ENCODE measurements at places on chromosomes 16 and 17.

DNA sequence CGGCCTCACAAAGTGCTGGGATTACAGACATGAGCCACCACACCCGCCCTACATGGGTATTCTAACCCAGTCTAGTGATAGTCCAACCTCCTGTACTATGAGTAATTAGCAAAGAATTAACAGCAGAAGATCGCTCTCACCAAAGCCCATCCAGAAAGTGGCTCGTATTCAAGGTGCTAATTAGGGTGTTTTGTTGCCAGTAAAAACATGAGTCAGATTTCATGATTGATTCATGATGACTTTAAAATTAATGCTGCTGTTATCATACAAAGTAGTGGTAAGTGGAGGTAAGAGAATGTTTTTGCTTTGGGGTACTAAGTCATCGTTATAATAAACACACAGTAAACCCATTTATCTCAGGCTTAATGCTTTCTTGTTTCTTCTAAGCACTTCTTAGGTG is 428.8 kb downstream of the WWOX start:
- no peak for DNase-seq

- DNase-seq = peak; percentile 64
These were observed 527 bp downstream of the SIAH1 start for GRCh38 chr16:48384520-48385252.

GRCh38 chr17:42879596-42879985 is 21.0 kb upstream of the G6PC1 start:
- no peak for DNase-seq

DNA sequence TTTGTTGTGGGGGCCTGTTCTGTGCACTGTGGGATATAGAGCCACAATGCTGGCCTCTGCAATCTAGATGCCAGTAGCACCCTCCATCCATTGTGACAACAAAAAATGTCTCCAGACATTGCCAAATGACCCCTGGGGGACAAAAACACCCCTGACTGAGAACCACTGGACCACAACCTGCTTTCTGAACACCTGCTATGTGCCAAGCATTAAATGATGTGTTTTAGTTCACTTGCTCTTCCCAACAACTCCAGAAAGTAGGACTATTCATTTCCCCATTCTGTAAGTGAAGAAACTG is 367.0 kb upstream of the ERCC4 start:
- no peak for DNase-seq

GRCh38 chr17:13835151-13835550 is 233.4 kb upstream of the HS3ST3A1 start:
- no peak for DNase-seq

DNA sequence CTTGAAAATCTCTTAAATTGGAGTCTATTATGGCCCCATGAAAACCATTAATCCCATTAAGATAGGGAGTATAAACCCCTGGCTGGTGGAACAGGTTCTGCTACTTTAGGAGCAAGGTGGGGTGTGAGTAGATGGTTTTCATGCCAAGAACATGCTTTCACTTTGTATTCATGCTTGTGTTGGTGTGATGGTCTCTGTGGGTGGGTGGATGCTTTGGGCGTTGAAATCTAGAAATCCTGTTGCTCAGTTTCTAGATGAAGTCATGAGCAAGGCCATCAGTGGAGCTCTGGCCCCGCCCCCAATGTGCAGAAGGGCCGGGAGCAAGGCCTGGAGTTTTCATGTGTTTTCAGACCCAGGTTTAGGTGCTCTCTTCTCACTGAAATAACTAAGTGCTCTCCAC is 20.1 kb downstream of the PLD6 start:
- DNase-seq = no peak

DNA sequence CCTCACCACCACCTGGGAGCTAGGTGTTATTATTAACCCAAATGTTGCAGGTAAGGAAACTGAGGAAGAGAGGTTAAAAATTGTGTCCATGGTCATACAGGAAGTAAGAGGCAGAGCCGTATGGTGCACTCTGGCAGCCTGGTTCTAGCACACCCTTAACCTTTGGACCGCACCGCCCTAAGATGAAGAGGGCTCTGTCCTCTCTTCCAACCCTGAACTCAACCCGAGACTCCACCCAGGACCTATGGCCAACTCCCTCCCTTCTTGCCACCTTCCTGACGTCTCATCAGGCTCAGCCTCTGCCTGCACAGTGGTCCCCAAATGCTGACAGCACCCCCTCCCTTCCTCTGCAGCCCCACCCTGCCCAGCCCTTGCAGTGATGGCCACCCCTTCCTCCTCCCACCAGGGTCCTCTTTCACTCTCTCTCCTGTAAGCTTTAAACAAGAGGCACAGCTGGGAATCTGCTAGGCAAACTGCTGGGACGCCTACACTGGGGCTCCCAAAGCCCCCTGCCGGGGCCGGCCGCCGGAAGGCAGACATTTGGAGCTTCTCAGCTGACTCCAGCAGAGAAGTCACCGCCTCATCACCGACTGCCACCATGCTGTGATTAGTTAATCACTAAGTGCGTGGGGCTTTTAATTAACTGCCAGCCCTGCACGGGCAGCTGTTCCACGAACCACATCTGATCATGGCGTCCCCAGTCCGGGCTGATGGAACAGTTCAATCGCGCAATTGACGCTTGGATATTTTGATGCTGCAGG is 16.7 kb upstream of the C16orf78 start:
- no peak for DNase-seq
